ENCODE measurements at places on chromosomes 3 and 15.

- no peak for DNase-seq
These were observed 37.7 kb upstream of the KLHL25 start for GRCh38 chr15:85832394-85832793.

GRCh38 chr3:57331078-57331610, 38.7 kb upstream of the ASB14 start:
- DNase-seq, result no peak

DNA sequence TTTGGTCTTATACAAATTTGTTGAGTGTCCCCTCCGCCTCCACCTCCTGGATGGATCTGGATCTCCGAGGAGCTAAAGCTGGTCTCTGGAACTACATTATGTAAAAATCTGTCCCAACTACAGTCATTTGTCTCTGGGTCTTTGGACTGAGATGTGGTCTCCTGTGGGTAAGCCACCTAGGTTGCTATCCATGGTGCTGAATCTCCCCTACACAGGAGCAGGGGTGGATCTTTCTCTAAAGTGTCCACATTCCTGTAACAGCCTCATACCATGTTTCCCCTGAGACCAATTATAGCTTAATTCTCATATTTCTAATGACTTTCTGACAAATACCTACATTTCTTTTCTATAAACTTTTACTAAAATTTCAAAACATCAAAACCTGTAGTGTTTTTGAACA, 625.8 kb downstream of the TAFA4 start:
- DNase-seq, result no peak

DNA sequence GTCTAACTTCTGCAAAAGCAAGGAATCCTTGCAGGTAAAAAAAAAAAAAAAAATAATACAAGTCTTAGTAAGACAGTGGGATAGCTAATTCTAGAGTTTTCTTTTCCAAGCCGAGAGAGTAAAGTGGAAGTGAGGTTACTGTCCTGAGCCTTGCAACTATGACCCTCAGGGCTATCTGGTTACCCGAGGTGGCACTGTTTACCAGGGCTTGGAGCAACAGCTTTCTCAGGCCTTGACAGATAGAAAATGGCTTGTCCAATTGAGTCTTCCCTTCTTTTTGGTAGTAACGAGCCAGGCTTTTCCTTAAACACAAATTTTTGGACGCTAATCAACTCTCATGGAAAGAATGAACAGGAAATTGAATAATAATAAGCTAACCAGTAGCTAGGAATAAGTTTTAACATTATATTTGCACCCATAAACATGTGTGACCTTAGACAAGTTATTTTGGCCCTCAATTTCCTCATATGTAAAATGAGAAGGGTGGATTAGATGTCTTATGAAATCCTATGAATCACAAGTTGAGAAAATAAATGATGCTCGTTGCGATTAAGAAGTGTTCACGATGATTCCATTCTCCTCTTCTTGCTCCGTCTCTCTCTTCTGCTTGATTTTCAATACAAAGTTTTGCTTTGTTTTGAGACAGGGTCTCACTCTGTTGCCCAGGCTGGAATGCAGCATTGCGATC, 236.9 kb upstream of the KBTBD8 start:
- no peak for DNase-seq

GRCh38 chr3:179961071-179961702, 75.5 kb downstream of the PEX5L start:
- DNase-seq, result no peak

DNA sequence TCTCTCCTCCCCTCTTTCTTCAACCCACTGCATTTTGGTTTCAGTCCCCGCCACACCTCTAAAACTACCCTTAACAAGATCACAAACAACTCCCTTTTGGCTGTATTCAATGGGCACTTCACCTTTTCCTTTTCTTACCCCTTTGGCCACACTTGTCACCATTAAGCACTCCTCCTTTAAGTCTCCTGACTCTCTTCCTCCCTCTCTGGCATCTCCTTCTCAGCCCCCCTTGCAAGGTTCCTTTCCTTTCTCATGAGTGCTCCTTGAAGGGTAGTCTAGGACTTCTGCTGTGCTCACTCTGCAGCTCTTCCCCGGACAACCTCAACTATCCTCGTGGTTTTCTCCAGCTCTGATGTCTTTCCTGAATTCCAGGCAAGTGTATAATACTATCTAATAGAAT, 103.7 kb downstream of the RPL22L1 start:
- DNase-seq, result no peak

DNA sequence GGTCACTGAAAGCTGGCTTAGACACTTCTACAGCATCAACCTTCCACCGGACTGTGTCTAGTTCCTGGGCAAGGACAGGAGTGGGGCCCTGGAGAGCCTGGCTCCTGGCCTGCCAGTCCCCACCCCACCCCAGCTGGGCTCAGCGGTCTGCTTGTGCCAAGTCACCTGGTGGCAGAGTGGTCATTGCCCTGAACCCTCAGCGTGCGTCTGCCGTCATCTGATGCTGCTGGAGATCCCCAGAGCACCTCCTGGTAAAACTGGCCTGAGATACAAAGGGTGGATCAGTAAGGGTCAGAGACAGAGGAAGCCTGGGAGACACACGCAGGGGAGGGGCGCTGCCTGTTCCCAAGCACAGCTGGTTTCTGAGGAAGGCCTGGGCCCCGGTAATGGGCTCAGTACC, 16.7 kb downstream of the ITIH4 start:
- DNase-seq, result no peak

- DNase-seq, result no peak
These were observed 125.1 kb downstream of the TJP1 start for GRCh38 chr15:29696950-29697738.

DNA sequence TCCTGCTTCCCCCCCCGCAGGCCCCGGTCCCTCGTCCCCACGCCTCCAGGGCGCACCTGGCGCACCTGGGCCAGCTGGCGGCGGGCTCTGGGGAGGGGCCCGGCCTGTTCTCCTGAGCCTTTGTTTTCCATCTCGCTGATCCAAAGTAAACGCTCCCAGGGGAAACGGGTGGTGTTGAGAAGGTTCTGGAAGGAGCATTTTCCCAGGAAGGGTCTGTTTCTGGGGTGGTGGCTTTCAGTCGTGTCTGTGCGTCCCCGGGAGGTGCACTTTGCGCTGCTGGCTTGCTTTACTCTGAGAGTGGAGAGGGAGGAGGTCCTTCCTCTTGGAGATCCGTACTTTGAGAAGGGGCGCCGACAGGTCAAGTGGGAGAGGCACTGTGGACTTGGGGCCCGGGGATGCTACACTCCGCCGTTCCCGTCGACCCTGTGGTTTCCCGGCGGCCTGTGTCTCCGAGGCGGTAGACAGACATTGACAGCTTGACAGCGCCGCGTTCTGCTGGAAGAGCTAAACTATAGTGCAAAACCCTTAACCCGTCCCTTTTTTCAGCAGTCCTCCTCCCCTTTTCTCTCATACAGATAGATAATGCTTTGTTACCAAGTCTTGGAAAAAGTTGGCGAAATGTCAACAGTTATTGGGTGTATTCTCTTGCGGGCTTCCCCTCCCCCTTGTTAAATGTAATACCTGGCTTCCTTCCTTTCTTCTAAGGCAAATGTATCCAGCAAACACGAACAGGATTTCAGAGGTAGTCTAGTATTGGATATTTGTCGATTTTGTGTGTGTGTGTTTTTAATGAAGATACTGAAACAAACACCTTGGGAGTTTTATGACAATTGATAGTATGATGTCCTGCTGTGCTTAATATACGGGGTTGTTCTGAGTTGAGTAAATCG, 6.5 kb downstream of the TPM1 start:
- DNase-seq, result no peak

DNA sequence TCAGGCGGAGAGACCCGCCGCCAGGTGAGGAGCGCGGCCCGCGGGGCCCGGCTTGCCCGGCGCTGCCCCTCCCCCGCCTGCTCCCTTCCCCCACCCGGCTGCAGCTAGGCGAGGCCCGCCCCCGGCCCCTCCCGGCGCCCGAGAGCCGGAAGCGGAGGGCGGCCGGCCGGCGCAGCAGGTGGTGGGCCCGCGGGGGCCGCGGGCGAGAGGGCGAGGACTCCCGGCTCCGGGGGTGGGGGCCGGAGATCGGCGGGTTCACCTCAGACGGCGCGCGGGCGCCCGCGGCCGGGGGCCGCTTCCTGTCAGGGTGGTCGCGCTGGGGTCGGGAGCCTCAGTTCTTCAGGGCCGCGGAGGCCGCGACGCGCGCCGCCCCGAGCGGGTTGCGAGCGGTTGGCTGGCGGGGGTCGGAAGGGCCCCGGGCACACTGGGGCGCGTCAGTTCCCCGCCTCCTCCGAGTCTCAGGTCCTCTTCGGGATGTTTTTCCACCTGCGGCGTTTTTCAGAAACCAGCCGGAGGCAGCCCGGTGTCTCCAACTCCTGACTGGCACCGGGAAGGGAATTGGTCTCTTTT, 395 bp downstream of the ZFAND6 start:
- peak; percentile 73 for DNase-seq

DNA sequence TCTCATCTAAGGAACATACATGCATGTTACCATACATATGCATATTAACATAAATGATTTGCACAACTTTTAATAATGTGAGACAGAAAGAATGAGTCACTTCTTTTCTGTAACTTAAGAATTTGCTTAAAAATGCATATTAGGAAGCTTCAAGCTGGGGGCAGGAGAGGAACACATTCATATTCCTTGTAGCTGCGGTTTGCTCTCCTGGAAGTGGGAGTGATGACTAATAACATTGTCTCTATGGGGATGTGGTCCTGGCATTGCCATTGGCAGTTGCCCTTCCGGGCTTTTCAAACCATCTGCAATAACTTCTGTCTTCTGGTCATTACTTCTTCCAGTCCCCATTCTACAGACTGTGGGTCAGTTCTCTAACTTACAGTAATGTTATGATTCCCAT, 15.6 kb downstream of the CHST2 start:
- DNase-seq, result peak; percentile 53

DNA sequence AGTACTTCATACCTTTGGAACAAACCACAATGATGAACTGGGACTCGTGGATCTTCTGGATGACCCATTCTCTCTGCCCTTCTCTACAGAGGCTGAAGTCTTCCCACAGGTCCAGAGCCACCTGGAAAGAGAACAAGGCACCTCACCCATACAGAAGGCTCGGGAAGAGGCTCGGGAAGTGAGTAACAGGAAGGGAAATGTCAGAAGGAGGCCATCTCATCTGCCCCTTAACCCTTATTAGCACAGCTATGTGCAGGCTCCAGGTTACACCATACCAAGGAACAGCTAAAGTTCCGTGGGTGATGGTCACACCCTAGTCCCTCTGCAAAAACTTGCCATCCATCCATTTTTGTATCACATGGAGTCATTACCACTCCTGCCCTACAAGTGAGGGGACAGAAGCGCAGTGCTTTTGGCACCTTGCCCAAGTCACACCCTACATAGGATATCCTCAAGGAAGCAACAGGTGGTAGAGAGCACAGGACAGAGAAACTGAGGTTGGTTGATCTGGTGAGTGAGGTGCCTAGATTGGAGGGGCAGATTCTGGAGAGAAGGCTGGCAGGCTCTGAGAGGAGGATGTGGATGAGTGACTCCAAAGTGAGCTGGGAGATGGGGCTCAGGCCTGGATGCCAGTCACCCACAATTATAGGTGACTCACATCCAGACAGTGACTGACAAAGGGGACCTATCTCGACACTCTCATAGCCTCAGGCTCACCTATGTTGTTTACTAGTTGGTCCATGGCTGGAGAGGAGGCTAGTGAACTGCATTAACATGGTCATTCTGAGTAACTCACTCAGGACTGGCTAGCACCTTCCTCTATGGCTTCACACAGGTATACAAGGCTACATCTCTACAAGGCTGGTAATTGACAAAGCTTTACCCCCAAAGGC, 38.2 kb downstream of the SPATA12 start:
- no peak for DNase-seq

DNA sequence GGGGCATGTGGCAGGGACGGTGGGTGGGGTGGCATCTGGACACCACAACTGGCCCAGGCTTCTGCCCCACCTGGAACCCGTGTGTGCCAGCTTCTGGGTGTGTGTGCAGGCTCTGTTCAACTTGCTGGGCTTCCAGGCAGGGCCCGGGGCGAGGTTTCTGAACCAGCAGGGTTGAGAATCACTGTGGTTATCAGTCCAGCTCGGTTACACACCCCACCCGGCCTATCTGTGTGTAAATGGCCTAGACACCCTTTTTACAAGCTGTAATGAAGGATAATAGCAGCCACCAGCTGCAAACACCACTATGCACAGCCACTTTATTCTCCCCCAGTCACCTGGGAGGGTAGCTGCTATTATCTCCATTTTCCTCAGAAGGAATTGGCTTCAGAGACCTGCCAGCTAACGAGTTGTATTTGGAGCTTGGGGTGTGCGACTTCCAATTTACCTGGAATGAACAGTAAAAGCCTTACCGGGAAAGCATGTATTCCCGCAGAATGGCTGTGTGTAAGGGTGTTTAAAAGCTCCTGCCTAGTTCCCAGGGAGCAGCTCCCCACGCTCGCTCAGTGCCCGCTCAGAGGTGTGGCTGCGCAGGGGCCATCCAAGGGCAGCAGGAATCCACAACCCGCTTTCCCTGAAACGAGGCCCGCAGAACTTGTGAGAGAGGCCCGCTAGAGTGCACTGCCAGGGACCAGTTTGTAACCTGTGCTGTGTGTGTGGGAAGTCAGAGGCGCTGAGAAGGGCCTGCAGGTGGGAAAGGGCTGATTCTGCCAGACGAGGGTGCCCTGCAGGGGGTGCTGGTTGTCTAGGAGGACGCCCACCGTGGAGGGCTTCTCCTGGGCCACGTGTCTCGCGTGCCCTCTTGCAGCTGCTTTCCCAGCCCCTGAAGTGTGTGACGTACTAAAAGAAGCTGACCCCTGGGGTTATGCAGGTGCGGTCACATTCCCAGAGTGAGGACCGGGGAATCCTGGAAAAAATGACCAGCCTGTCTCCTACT, 83.5 kb downstream of the C3orf70 start:
- DNase-seq, result no peak

DNA sequence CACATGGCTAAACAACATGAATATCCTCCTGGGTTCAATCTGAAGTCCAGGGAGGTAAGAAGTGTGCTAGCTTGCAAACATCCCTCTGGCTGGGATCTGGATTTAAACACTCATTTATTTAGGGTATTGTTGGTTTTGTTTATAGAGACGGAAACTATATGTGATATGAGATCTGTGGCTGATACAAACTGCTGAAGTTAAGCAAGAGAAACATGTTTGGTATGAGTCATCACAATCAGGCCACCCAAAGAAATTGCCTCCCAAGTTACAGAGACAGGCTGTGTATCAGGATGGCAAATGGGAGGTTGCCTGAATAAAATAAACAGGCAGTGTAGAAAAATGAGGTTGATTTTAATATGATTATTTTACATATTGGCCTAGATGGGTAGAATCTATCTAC, 562.1 kb downstream of the IGSF11 start:
- DNase-seq, result no peak

DNA sequence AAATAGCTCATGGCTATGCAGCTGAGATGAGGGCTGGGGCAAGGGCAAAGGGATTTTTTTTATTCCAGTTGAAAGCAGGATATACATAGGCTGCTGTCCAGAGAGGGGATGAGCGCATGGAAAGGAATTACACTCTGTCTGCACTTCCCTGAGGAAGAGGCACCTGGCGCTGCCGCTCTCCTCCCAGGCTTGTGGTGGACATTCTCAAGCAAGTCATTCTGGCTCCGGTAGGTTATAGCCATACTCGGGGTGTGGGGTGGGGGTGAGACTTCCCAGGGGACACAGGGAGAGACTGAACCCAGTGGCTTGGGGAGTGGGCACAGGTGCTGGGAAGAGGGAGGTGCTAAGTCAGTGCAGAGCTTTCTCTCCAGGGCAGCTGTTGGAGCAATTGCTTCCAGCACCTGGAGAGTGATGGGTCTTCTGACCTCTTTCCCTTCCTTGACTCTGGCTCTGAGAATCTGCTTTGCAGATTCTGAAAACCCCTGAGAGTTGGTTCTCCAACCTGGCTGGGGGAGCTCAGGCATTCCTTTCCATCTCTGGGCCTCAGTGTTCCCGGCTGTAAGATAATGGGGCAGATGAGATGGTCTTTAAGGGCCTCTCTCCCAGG, 24.3 kb downstream of the CYP8B1 start:
- DNase-seq, result no peak

GRCh38 chr15:67839499-67839928, 331 bp downstream of the RNU6-1 start:
- DNase-seq, result peak; percentile 40
